ENCODE measurements at places on chromosomes 3 and 15. TPM values are rescaled to one million over a fixed set of nuclear protein-coding genes. Genes with fewer than 3 reads are reported as not detected.

The MORC1 gene
- total RNA-seq: 0.05 TPM

The GOLGA6L7 gene
- not detected for total RNA-seq

The ROPN1 gene
- total RNA-seq: 0.09 TPM

The SPATA12 gene
- 0.05 TPM for total RNA-seq

The MLF1 gene
- total RNA-seq: 2.5 TPM

The KLHL6 gene
- 20.9 TPM for total RNA-seq

The IL17RB gene
- total RNA-seq: 0.80 TPM

The THRB gene
- 2.2 TPM for total RNA-seq

The PLAAT1 gene
- 1.3 TPM for total RNA-seq

The GOLGA6A gene
- total RNA-seq: 0.09 TPM

The ACP3 gene
- total RNA-seq: 2.8 TPM

The MB21D2 gene
- 1.5 TPM for total RNA-seq

The CLRN1 gene
- under 0.01 TPM for total RNA-seq

GRCh38 chr15:64430000-64430735 is 30.2 kb upstream of the ZNF609 start:
- H3K27me3 ChIP-seq: no peaks in the 10 kb centered on the region
- peaks cover 12% of the 10 kb centered on the region for H3K4me1 ChIP-seq
- DNase-seq: peak; percentile 53
- H3K4me3 ChIP-seq: no peak overlapping the region
- H3K27ac ChIP-seq: peak overlapping the region; percentile 1

DNA sequence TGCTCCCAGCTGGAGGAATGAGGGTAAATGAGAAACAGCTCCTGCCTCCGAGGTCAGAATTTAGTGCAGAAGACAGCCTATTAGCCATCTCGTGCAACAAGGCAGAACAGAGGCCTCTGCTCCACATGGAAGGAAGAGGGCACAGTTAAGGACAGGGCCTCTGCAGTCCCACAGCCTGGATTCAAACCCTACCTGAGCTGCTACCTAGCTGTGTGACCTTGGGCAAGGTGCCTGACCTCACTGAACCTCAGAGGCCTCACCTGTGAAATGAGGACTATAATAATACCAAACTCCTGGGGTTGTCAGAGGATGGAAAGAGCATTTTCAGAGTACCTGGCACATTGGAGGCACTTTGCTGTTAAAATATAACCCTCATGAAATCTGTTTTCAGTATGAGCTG is 285.7 kb upstream of the CTNNB1 start:
- H3K4me1 ChIP-seq: no peaks in the 10 kb centered on the region
- H3K4me3 ChIP-seq: no peak overlapping the region
- H3K36me3 ChIP-seq: no peaks in the 10 kb centered on the region
- DNase-seq: no peak
- no peaks in the 10 kb centered on the region for H3K27me3 ChIP-seq

DNA sequence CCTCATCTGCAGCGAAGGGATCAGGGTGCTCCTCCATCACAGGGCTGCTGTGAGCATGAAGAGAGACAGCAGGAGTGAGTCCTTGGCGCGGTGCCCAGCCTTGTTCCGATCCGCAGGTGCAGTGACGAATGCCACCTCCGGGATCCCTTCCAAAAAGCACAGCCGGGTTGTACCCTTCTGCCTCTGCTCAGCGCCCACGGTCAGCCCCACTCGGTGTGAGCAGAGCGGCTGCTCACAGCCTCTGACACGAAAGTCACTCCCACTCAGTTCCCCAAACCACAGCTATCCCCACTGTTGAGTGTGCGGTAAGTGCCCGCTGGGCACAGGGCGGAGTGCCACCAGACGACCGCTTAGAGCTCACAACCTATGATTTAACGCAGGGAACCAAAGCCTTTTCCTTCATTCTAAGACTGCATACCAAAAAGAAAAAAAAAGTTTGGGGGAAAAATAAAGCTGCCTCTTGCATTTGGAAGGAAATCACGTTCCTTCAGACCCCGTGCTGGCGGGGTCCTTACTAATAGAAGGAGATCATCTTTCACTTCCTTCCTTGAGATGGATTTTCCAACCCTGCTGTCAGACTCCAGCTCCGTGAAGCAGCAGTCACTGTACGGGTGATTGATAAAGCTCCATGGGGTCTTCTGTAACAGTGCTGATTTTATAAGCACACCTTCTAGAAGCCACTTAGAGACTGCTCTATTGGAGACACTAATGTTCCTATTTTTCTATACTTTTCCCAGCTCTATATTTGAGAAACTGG is 34.7 kb upstream of the TUBGCP5 start:
- H3K4me3 ChIP-seq: no peak overlapping the region
- H3K27me3 ChIP-seq: no peaks in the 10 kb centered on the region
- H3K27ac ChIP-seq: no peak overlapping the region
- H3K36me3 ChIP-seq: no peaks in the 10 kb centered on the region
- no peaks in the 10 kb centered on the region for H3K4me1 ChIP-seq
- no peak for DNase-seq

DNA sequence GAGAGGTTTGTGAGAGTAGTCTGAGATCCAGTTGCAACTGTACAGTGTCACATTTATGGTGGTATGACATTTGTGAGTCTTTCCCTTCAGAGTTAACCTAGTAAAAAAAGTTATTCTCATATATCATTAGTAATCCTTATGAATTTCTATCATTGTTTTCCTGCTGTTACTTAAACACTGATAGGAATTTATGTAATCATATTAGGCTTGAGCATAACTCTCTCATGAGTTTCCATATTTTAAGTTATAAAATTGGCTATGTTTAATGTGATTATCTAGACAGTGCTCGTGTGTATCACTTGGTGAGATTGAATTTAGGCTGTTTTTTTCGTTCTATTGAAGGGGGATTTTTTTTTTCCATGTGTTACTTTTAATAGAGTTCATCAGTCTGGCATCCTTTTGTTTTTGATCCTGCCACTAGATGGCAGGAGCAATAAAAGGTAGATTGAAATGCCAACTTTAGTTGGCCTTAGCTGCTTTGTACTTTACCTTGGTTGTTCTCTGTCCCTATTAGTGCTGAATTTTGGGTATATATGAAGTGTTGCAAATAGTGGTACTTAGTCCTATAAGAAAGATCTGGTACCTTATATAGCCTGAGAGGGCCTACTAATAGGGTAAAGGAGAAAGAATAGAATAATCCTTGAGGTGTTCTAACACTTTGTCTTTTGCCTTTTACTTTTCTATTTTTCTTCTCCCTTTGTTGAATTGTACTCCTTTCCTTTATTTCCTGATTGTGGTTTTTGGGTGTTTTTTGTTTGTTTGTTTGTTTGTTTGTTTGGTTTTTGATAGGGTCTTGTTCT is 17.9 kb downstream of the STT3B start:
- DNase-seq: no peak
- peaks cover 3% of the 10 kb centered on the region for H3K36me3 ChIP-seq
- H3K4me1 ChIP-seq: peaks cover 3% of the 10 kb centered on the region
- no peak overlapping the region for H3K27ac ChIP-seq

GRCh38 chr15:68427366-68427765 is 4.6 kb downstream of the ITGA11 start:
- no peaks in the 10 kb centered on the region for H3K36me3 ChIP-seq
- H3K4me3 ChIP-seq: no peak overlapping the region
- DNase-seq: no peak
- H3K27ac ChIP-seq: no peak overlapping the region

DNA sequence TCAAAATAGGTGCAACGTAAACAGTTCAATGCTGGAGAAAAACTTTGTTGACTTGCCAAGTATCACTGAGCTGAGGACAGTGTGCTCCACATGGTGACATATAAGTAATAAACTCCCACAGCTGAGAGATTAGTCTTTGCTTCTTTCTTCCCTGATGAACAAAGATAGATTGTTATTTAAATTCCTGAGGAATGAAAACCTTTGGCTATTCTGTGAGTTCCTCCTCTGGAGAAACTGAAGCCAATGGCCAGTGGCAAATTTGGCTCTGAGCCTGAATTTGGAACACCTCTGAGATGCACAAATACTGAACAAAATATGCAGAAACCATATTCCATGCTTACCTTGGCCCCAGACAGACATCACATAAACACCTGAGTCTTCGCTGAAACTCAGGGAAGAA is 63.3 kb downstream of the RPL22L1 start:
- no peak for DNase-seq
- H3K4me1 ChIP-seq: no peaks in the 10 kb centered on the region
- no peak overlapping the region for H3K27ac ChIP-seq
- H3K36me3 ChIP-seq: no peaks in the 10 kb centered on the region
- H3K27me3 ChIP-seq: no peaks in the 10 kb centered on the region

- no peaks in the 10 kb centered on the region for H3K27me3 ChIP-seq
- no peaks in the 10 kb centered on the region for H3K4me1 ChIP-seq
- H3K27ac ChIP-seq: no peak overlapping the region
- DNase-seq: no peak
These were observed 70.8 kb downstream of the ADAM10 start for GRCh38 chr15:58678683-58679082.

GRCh38 chr3:89043406-89043932 is 64.0 kb upstream of the EPHA3 start:
- H3K27ac ChIP-seq: no peak overlapping the region
- no peak for DNase-seq

GRCh38 chr3:34364335-34364734 is 565.9 kb downstream of the PDCD6IP start:
- H3K36me3 ChIP-seq: no peaks in the 10 kb centered on the region
- H3K27ac ChIP-seq: no peak overlapping the region
- H3K4me3 ChIP-seq: no peak overlapping the region
- no peaks in the 10 kb centered on the region for H3K27me3 ChIP-seq
- peaks cover 4% of the 10 kb centered on the region for H3K4me1 ChIP-seq

GRCh38 chr3:141277451-141277850 is 45.8 kb downstream of the PXYLP1 start:
- H3K36me3 ChIP-seq: peaks cover 49% of the 10 kb centered on the region
- DNase-seq: no peak
- peaks cover 15% of the 10 kb centered on the region for H3K4me1 ChIP-seq
- no peaks in the 10 kb centered on the region for H3K27me3 ChIP-seq
- no peak overlapping the region for H3K27ac ChIP-seq
- H3K4me3 ChIP-seq: no peak overlapping the region

GRCh38 chr3:114446600-114446999 is 152.8 kb downstream of the TIGIT start:
- DNase-seq: no peak
- no peak overlapping the region for H3K27ac ChIP-seq
- H3K4me1 ChIP-seq: no peaks in the 10 kb centered on the region
- H3K27me3 ChIP-seq: no peaks in the 10 kb centered on the region
- no peaks in the 10 kb centered on the region for H3K36me3 ChIP-seq

- no peak overlapping the region for H3K27ac ChIP-seq
- H3K36me3 ChIP-seq: no peaks in the 10 kb centered on the region
- no peaks in the 10 kb centered on the region for H3K4me1 ChIP-seq
These were observed 60.3 kb upstream of the CHRNA7 start for GRCh38 chr15:31970007-31970406.

DNA sequence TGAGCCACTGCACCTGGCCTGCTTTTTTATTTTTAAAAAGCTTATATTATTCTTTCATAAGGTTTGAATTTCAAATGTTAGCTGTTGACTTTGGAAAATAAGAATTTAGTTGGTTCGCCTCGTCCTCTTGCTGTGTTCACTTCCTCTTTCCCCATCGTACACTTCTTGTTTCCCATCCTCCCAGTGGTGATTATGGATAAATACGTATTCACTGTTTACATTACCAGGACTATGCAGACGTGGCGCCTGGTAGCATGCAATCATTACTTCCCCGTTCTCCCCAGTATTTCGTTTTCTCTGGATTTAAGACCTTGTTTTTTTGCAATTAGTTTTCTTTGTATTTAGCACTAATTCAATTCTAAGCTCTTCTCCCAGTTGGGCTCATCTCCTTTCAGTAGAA is 70.1 kb downstream of the LMLN start:
- no peak overlapping the region for H3K27ac ChIP-seq
- H3K4me1 ChIP-seq: no peaks in the 10 kb centered on the region
- no peak for DNase-seq

DNA sequence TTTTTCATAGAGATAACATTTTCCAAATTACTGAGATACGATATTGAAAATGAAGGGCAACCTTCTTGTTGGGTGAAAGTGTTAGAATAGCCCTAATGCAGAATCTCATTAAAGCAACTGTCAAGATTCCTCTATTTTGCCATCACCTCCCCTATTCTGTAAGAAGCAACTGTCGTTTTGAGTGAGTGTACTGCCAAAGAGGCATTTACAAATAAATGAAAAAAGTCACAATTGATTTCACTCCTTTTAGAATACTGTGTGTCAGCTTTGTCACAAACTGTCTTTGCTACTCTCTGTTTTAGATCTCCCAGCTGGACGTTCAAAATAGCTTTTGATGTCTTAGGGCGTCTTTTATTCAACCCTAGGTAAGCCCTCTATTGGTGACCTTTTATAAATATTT is 322.8 kb upstream of the NAALADL2 start:
- no peak overlapping the region for H3K27ac ChIP-seq
- DNase-seq: no peak
- H3K4me3 ChIP-seq: no peak overlapping the region
- H3K27me3 ChIP-seq: no peaks in the 10 kb centered on the region
- H3K36me3 ChIP-seq: no peaks in the 10 kb centered on the region

DNA sequence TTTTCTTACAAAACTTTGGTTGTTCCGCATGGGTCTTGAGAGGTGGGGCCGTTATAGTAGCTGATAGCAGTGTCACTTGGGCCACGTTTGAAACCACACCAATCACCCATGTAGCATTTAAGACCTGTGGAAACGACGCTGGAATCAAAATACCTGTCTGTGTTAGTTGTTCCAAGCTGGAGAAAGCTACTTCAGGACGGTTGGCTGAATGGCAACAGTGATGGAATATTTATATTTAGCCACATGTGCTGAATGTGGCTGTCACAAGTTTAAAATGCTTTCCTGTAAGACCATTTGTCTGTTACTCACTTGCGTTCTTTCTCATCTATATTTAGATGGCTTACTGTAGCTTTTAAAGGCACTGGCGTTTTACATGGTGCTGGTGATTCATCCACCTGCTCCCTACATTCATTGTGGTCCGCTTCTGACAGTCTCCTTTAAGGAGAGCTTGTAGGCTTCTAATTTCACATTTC is 1.4 kb downstream of the DNAJA4 start:
- H3K36me3 ChIP-seq: peaks cover 2% of the 10 kb centered on the region
- H3K4me1 ChIP-seq: peaks cover 8% of the 10 kb centered on the region
- DNase-seq: no peak
- H3K4me3 ChIP-seq: no peak overlapping the region
- no peak overlapping the region for H3K27ac ChIP-seq

- no peak for DNase-seq
- no peak overlapping the region for H3K27ac ChIP-seq
- peaks cover 4% of the 10 kb centered on the region for H3K4me1 ChIP-seq
- H3K4me3 ChIP-seq: no peak overlapping the region
- H3K36me3 ChIP-seq: no peaks in the 10 kb centered on the region
These were observed 8.2 kb downstream of the RAF1 start for GRCh38 chr3:12655701-12656100.

GRCh38 chr15:56053046-56053400 is 59.6 kb upstream of the NEDD4 start:
- no peak overlapping the region for H3K27ac ChIP-seq
- H3K4me1 ChIP-seq: no peaks in the 10 kb centered on the region
- no peaks in the 10 kb centered on the region for H3K36me3 ChIP-seq
- no peak for DNase-seq
- H3K27me3 ChIP-seq: no peaks in the 10 kb centered on the region

All from thymus (tissue), 14 donors.